ENCODE measurements at places on chromosomes 16 and 17. TPM values are rescaled to one million over a fixed set of nuclear protein-coding genes. Genes with fewer than 3 reads are reported as not detected.

SDR42E2 gene
- not detected for total RNA-seq

MT1X gene
- total RNA-seq: 538 TPM

PLA2G15 gene
- total RNA-seq: 14.2 TPM

HS3ST4 gene
- not detected for total RNA-seq

TMEM204 gene
- not detected for total RNA-seq

ALOX12 gene
- not detected for total RNA-seq

CX3CL1 gene
- total RNA-seq: 0.08 TPM

TMEM97 gene
- total RNA-seq: 40.7 TPM

FNDC8 gene
- total RNA-seq: not detected

C17orf78 gene
- not detected for total RNA-seq

OR1A1 gene
- not detected for total RNA-seq

PABPN1L gene
- total RNA-seq: not detected

DPEP2 gene
- not detected for total RNA-seq

GABARAP gene
- total RNA-seq: 688 TPM

CD79B gene
- total RNA-seq: not detected

NETO2 gene
- 79.4 TPM for total RNA-seq

KRT31 gene
- total RNA-seq: not detected

KLHL10 gene
- total RNA-seq: not detected

ABCC3 gene
- 123 TPM for total RNA-seq

LRRC36 gene
- 0.21 TPM for total RNA-seq

MAF gene
- 0.39 TPM for total RNA-seq

TUBD1 gene
- 11.0 TPM for total RNA-seq

CCL16 gene
- not detected for total RNA-seq

KCNH6 gene
- not detected for total RNA-seq

MTMR4 gene
- total RNA-seq: 9.4 TPM

NHLRC4 gene
- 0.15 TPM for total RNA-seq

GRB7 gene
- 2.8 TPM for total RNA-seq

CRK gene
- total RNA-seq: 88.0 TPM

CCDC200 gene
- not detected for total RNA-seq

CACNG1 gene
- total RNA-seq: not detected

ADGRG1 gene
- total RNA-seq: 191 TPM

FA2H gene
- total RNA-seq: 34.0 TPM

SPNS3 gene
- not detected for total RNA-seq

EVI2A gene
- not detected for total RNA-seq

CES4A gene
- total RNA-seq: 2.3 TPM

BRCA1 gene
- total RNA-seq: 23.4 TPM

KRT32 gene
- total RNA-seq: not detected

KRTAP1-5 gene
- not detected for total RNA-seq

LMF1 gene
- 10.2 TPM for total RNA-seq

TNFRSF17 gene
- not detected for total RNA-seq

RAPGEFL1 gene
- 3.4 TPM for total RNA-seq

SLC7A6 gene
- 34.5 TPM for total RNA-seq

AIPL1 gene
- not detected for total RNA-seq

ZSCAN10 gene
- 0.33 TPM for total RNA-seq

KCNJ2 gene
- total RNA-seq: 0.03 TPM

GP1BA gene
- total RNA-seq: not detected

FUS gene
- 541 TPM for total RNA-seq

CD300LG gene
- total RNA-seq: not detected

PKMYT1 gene
- total RNA-seq: 89.7 TPM

CD300A gene
- total RNA-seq: not detected

NDRG4 gene
- total RNA-seq: 28.5 TPM

CACNA1H gene
- 13.5 TPM for total RNA-seq
